ENCODE measurements at places on chromosomes 11 and 22.

- no peak for DNase-seq
These were observed 22.3 kb upstream of the KCNJ11 start for GRCh38 chr11:17410606-17411379.

DNA sequence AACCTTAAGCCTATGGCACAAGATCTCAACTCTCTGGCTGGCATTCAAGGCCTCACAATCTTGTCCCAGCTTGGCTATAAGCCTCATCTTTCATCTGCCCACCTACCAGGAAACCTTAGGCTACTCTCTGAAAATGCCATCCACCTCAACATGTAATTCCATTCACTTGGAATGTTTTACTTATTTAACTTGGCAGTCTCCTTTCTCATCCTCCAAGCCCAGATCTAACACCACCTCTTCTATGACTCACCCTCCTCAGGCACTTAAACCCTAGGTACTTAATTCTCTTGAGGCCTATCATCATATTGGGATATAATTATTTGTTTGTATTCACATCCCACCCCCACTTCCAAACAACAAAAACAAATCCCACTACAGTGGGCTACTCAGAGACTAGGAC is 15.0 kb downstream of the POGLUT3 start:
- no peak for DNase-seq

DNA sequence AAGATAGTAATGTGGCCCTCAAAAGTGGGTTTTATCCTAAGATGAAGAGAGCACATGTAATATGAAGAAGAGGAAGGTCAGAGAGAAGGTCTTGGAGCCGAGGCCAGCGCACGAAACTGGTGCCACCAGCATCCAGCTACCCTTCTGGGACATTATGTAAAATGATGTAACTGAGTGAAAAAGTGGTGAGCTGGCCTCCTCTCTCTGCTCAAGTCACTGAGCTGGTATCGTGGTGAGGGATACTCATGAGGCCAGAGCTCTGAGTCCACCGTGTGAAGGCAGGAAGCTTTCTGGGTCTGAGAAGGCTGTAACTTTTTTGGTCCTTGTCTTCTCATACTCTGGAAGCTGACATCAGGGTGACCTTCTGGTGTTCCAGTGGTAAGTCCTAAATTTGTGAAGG is 25.1 kb downstream of the RNF185 start:
- no peak for DNase-seq

DNA sequence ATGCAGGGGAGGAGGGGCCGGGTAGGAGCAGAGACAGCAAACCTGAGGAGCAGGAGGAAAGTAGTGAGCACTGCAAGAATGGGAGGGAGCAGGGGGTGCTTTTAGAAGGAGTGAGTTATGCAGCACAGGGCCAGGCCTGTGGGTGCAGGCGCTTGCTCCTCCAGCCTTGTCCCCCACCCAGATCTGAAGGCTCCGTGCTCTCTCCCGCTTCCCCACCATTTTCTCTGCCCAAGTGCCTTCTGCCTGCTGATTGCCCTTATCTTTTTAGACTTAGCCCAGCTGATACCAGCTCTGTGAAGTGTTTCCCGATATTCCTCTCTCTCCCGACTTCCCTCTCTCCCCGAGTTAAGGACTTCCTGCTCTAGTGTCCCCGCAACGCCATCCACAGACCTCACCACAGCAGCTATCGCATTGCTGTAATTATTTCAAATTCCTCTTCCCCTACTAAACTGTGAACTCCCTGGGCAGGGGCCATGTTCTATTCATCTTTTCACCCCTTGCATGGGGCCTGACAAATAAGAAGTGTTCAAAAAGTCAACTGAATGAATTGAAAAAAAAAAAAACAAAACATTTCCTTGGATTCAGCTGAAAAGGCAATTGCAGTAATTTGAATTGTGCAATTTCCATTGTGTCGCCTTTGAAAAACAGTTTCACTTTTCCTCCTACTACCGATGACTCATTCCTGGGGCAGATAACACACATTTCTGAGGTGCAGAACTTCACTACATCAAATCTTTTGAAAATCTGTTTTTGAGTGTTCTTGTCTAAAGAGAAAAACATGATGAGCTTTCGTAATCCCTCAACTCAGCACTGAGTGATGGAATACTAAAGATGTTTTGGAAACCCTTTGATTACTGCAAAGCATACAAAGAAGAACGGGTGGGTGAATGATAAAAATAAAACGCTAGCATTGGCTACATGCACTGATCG is 69.7 kb upstream of the BMAL1 start:
- DNase-seq = no peak

DNA sequence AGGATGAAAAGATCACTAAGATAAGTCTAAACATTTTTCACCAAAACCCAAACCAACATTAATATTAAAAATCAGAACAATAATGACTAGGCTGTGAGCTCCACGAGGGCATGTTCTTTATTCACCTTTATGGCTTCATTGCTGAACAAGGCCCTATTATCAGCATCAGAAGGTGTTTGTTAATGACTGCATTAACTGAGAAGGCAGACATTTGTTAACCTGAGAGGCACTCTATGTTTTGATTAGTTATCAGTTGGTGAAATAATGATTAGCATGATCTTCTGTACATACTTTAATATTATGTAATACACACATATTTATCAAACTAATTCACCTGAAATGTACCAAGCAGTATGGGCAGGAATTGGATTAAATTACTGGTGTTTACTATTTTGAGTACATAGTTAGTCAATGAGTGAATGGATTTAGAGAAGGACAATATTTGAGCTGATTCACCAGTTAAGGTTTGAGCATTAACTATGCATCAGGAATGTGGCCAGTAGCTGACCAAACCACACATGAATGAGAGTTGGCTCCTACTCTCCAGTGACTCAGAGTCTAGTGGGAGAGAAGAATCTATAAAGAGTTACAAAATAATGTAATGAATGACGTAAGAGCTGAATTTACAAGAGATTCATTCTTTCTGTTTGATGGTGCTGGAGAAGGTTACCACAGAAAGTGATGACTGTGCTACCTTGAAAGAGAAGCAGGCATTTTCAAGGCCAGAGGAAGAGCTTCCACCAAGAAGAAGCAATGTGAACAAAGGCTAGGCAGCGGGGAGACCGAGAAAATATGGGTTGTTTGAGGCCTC is 6.7 kb downstream of the IL18 start:
- DNase-seq = no peak

DNA sequence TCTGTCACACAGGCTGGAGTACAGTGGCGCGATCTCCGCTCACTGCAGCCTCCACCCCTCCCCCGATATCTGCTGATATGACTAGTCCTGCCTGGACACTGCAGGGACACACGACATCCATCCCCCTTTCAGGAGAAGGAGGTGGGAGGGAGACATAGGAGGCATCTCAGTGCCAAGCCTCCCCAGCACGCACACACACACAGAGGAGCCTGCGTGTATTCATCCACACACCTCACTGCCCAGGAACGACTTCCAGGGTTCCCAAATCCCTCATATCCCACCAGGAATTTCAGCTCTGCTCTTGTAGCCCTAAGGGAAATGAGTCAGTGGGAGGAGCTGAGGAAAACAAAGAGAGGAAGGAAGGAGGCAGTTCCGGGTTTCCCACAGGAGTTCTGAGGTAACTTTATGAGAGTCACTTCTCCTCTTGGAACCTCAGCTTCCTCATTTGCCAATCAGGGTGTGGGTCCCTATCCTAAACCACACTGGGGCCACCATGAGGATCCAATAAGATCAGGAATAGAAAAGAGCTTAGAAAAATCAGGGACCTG is 37.2 kb upstream of the ACER3 start:
- no peak for DNase-seq
